ENCODE measurements at places on chromosomes 13 and 19. TPM values are rescaled to one million over a fixed set of nuclear protein-coding genes. Genes with fewer than 3 reads are reported as not detected.

DNA sequence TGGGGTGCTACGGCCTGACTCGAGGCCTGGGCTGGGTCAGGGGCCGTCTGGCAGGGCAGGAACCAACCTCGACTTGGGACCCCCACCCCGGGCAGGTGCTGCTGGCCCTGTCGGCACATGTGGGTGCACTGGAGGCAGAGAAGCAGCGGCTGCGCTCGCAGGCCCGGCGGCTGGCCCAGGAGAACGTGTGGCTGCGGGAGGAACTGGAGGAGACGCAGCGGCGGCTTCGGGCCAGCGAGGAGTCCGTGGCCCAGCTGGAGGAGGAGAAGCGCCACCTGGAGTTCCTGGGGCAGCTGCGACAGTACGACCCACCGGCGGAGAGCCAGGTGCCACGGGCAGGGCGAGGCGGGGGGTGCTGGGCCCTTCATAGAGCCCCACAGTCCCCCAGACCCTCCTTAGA, 5.9 kb downstream of the KLC3 start:
- ATAC-seq, result no peak
- no peaks in the 10 kb centered on the region for H3K36me3 ChIP-seq
- H3K4me3 ChIP-seq, result no peak overlapping the region
- peaks cover 18% of the 10 kb centered on the region for H3K27me3 ChIP-seq
- H3K27ac ChIP-seq, result no peak overlapping the region

GRCh38 chr13:25742220-25742619, 309.6 kb downstream of the SHISA2 start:
- no peaks in the 10 kb centered on the region for H3K4me1 ChIP-seq
- ATAC-seq, result no peak
- H3K4me3 ChIP-seq, result no peak overlapping the region

DNA sequence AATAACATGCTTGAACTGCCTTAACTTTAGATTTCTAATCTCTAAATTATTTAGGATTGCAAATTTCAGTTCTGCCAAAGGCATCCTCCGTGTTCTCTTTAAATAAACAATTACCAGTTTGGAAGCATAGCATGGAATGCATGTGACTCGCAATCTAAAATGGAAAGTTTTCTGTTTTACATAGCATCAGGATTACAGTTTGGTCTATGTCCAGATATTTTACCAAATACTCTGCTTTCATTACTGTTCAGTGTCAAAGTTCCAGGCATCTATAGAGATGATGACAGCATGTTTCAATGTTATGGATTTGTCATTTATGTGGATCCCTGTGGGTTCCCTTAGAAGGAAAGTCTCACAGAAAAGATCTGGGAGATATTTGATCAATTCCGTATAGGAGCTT, 16.8 kb downstream of the FLT1 start:
- H3K36me3 ChIP-seq, result no peaks in the 10 kb centered on the region
- H3K4me1 ChIP-seq, result no peaks in the 10 kb centered on the region
- no peak for ATAC-seq
- H3K27ac ChIP-seq, result no peak overlapping the region
- peaks cover 10% of the 10 kb centered on the region for H3K27me3 ChIP-seq

DNA sequence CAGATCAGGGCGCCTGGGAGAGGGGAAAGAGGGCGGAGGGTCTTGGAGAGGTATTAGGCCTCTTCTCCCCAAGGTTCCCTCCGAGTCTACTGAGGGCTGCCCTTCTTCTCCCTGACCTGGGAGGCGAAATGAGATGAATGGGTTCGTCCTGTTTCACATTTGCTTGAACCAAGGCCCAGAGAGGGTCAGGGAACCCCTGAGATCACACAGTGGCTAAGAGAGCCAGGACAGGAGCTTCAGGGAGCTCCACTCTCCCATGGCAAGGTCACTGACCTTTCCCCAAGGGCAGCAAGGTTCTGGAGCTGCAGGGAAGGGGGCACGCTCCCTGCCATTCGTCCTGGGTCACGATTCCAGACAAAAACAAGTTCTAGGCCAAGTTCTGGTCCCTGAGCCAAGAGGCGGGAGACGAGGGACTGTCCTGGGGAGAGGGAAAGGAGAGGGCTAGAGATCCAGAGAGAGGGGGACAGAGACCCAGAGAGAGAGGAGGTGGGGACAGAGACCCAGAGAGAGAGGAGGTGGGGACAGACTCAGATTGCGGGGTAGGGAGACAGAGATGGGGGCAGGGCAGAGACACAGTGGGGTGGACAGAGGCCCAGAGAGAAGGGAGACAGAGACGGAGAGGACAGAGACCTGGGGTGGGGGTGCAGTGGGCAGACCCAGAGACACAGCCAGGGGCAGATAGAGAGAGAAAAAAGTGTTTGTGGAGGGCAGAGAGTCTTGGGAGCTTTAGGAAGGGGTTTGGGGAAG, 541 bp downstream of the ASPDH start:
- no peak overlapping the region for H3K27ac ChIP-seq
- no peak for ATAC-seq
- no peak overlapping the region for H3K4me3 ChIP-seq
- peaks cover 26% of the 10 kb centered on the region for H3K36me3 ChIP-seq
- H3K4me1 ChIP-seq, result peaks cover 21% of the 10 kb centered on the region

DNA sequence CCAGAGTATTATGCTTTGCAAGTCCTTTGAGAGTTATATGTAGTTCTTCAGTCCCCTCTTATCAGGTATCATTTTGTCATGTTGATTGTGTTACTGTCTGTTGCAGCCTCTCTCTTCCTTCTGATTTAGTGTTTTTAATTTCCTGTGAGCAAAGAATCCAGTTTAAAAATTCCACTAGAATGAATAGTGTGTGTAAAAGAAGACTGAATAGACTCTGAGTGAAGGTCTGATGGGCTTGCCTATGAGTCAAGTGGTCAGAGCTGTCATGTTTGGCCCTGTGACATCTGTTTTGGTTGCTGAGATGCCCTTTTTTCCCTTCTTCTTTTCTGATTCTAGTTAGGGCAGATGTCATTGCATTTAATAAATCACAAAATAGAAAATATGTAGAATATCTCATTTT, 23.3 kb upstream of the KCTD4 start:
- ATAC-seq, result no peak
- no peak overlapping the region for H3K4me3 ChIP-seq
- peaks cover 5% of the 10 kb centered on the region for H3K36me3 ChIP-seq
- H3K27ac ChIP-seq, result no peak overlapping the region
- H3K4me1 ChIP-seq, result no peaks in the 10 kb centered on the region
- no peaks in the 10 kb centered on the region for H3K27me3 ChIP-seq

Gene CEACAM19
- 1.6 TPM for total RNA-seq

DNA sequence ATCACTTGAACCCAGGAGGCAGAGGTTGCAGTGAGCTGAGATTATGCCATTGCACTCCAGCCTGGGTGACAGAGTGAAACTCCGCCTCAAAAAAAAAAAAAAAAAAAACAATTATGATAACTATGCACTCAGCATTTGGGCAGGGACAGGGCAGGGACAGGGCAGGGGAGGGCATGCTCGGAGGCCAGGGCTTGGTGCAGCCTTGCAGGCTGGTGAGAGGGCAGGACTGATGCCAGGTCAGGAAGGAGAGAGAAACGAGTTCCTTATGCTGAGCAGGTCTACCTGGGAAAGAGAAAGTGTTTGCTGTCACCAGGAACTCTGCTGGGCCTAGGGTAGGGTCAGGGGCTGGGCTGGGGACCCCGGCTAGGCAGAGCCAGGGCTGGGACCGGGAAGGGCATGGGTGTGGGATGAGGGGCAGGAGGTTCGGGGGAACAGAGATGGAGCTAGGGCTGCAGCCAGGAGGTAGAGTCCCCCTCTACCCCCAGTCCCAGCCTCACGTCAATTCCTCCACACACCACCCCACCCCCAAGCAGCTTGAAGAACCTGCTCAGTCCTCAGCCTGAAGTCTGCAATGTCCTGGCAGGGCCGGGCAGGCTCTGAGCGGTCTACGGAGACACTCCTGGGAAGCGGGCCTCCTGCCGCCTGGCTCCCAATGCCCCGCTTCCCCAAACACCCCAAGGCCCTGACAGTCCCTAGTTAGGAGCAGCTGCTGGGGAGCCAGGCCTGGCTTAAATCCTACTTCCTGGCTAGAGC, 2.8 kb downstream of the FXYD3 start:
- no peaks in the 10 kb centered on the region for H3K27me3 ChIP-seq
- no peaks in the 10 kb centered on the region for H3K36me3 ChIP-seq
- ATAC-seq, result no peak
- peaks cover 5% of the 10 kb centered on the region for H3K4me1 ChIP-seq
- H3K27ac ChIP-seq, result no peak overlapping the region

DNA sequence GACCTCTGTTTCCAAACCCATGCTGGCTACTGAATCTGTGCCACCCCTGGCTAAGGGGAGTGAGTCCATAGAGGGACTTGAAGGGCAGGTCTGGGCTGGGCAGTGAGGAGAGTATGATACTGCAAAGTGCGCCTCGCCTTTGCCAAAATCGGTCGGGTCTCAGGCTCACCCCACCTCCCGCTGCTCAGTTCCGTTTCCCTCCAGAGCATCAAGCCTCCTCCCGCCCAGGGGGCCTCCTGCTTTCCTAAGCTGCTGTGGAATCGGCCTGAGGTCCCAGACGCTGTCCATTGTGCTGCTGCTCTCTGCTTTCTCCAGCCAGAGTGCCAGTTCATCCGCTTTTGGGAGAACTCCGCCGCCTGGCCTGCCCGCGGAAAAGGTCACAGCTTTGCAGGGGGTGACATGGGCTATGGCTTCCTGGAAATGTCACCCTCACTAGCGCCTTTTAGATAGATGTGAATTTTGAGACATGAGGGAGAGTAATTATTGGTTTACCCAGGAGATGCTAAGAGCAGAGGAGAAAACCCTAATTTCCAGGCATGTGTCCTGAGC, 1418.4 kb downstream of the UQCRFS1 start:
- peak overlapping the region; percentile 86 for H3K4me3 ChIP-seq
- peak overlapping the region; percentile 88 for H3K27ac ChIP-seq
- H3K27me3 ChIP-seq, result no peaks in the 10 kb centered on the region
- H3K36me3 ChIP-seq, result peaks cover 40% of the 10 kb centered on the region

All from activated T-helper 17 cell treated with anti-CD3 and anti-CD28 coated beads, Interleukin-2, amount 50 U/mL, for 72 hours (primary cell).